Endothelial cell (in vitro differentiated cells): ENCODE measurements at places on chromosomes 16 and 17. TPM values are rescaled to one million over a fixed set of nuclear protein-coding genes. Genes with fewer than 3 reads are reported as not detected.

DNA sequence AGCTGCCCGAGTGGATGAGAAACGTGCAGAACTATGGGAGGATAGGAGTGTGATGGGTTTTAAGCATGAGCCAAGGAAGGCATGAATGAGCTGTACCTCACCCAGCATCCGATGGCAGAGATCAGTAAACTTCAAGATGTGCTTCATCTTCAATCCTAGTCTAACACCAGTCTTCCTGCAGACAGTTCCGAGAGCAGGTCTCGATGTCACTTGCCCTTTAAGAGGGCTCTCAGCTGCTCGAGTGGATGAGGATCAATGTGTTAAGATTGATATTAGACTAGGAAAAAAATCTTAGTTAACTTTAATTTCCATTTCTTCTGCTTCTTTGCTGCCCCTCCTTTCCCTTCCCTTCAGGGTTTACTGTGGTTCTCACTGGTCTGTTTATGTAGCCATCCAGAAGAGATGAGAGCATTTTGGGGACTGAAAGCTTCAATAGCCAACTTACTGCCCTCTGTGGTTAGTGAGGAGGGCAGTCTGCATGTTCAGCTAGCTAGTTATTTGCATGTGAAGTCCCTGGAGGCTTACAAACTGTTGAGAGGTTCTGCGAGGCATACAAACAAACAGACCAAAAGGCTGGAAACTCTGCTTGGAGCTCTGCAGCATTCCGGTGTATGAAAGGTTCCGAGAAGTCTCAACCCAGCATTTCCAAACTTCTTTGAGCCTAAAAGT, 15.3 kb downstream of the KLHL36 start:
- DNase-seq: no peak

DNA sequence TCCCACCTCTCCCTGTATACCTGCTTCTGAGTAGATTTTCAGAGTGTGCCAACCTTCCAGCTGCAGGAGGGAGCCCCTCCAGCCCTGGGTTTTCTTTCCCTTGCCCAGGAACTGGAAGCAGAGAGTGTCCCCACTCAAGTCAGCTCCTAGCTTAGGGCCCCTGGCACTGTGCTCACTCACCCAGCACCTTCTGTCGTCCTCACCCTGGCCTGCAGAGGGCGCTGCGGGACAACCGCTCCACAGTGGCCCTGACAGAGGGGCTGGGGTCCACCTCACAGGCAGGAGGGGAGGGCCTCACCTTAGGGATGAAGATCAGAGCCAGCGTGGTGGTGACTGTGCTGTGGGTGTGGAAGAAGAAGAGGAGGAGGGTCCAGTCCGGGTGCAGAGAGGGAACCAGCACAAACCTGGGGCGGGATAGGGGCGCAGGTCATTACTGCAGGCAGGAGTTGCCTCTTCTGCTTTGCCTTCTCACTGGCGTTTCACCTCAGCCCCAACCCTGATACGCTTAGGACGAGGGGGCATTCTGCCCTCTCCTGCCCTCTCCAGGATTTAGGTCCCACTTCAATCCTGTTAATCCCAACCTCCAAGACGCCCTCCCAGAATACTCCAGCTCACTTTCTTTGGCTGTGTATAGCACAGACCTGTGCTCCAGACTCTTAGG, 10.0 kb downstream of the GPR179 start:
- peak; percentile 85 for DNase-seq

DNA sequence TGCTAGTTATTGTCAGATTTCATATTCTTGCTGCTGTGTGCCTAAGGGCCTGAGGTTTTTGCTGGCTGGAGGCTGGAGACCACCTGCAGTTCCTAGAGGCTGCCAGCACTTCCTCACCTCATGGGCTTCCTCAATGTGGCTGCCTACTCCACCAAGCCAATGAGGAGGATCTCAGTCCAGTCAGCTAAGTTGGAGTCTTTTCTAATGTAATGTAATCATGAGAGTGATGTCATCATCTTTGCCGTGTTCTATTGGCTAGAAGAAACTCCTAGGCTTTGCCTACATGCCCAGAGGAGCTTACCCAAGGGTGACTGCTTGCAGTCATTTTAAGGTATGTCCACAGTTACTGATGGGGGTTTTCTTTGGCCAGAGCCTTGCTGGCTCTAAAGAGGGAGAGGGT, 53.0 kb downstream of the SOCS3 start:
- no peak for DNase-seq

The SLC16A13 gene
- 25.8 TPM for total RNA-seq

The ABCA10 gene
- total RNA-seq: 0.90 TPM

DNA sequence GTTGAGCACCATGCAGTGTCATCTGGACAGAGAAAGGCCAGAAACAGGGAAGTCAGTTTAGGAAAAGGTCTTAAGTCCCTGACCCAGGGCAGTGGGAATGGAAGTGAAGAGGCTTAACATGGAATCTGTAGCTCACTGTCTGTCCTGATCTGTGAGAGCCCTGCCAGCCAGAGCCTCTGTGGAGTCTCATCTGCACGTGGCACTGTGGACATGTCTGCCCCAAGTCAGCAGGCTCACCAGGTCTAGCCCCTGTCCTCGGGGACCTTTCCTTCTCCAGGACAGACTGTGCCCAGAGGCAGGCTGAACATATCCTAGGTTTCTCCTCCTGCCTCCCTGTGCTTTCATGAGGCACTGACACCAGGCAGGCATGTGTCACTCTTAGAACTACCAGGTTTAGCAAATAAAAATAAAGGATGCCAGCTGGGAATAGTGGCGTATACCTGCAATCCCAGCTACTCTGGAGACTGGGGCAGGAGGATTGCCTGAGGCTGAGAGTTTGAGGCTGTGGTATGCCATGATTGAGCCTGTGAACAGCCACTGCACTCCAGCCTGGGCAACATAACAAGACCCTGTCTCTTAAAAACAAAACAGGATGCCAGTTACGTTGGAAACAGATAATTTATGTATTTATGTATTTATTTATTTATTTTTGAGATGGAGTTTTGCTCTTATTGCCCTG, 22.4 kb downstream of the UNK start:
- DNase-seq: no peak

The DHRS7C gene
- 0.31 TPM for total RNA-seq

DNA sequence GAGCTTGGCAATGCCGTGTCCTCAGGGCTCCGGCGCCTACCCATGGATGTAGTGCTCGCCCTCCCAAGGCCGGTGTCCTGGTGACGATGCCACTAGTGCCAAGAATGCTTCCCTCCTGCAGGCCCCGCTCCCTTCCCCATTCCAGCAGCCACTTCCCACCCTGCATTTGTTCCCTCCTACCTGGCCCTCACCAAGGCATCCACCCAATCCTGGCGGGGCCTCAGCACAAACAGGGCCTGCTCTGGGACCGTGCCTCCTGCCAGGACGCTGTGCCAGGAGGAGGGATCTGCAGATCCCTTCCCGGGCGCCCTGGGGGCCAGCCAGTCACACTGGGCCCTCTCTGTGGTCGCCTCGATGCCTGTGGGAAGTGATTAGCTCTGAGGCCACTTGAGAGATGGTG, 25.1 kb downstream of the ABR start:
- DNase-seq: no peak

- no peak for DNase-seq
These were observed 78.8 kb downstream of the CES1 start for GRCh38 chr16:55754056-55754455.
